ENCODE measurements at places on chromosomes 12 and 14.

DNA sequence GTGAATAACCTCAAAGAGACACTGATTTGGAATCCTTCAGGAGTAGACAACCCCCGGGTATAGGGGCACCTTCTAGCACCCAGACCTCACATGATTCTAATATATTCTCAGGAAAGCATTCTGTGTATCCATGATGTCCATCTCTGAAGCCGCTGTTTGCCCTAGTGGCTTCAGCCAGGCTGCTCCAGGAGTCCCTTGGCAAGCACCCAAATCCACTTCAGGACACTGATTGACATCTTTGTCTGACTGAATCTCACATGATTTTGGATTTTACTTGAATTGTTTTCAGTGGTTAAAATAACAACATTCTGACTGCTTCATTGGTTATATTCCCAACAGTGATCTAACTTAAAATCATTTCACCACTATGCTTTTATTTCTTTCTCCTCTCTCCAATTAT, 390.5 kb upstream of the CLEC14A start:
- DNase-seq, result no peak

DNA sequence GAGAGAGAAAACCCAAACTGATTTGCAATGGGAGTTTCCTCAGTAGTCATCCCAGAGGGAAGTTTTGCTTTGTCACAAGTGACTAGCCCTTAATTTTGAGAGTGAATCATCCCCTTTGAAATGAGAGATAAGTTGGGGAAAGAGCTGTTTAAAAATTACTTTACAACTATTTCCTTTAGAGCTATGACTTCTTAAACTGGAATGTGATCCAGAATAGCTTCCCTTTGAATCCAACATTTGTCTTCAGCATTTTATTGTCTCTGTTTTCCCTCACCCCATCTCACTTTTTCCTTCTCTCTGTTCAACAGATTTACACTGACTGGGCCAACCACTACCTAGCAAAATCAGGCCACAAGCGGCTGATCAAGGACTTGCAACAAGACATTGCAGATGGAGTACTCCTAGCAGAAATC, 109.3 kb downstream of the NAV3 start:
- DNase-seq, result no peak

- DNase-seq, result no peak
Observed at GRCh38 chr12:59938190-59938962, 342.5 kb downstream of the SLC16A7 start.

DNA sequence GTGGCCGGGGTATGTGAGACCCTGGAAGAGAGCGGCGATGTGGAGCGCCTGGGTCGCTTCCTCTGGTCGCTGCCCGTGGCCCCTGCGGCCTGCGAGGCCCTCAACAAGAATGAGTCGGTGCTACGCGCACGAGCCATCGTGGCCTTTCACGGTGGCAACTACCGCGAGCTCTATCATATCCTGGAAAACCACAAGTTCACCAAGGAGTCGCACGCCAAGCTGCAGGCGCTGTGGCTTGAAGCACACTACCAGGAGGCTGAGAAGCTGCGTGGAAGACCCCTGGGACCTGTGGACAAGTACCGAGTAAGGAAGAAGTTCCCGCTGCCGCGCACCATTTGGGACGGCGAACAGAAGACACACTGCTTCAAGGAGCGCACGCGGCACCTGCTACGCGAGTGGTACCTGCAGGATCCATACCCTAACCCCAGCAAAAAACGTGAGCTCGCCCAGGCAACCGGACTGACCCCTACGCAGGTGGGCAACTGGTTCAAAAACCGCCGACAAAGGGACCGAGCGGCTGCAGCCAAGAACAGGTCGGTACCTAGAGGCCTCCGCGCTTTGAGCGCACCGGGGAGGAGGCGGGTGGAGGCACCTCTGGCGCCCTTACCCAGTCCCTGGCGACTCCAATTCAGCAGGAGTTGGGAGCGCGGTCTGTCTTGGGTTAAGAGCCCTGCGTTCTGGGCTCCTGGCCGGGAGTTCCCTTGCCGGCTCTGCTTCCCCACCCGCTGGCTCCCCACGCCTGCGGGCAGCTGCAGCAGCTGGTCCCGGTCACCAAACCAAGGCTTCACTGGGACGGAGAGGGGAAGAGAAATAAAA, 700 bp downstream of the SIX6 start:
- no peak for DNase-seq
